Cerebellum (tissue), 4 donors: ENCODE measurements at places on chromosomes 7 and 10.
A peak's percentile ranks its signal among the peaks of the same experiment; 100 is the strongest.

DNA sequence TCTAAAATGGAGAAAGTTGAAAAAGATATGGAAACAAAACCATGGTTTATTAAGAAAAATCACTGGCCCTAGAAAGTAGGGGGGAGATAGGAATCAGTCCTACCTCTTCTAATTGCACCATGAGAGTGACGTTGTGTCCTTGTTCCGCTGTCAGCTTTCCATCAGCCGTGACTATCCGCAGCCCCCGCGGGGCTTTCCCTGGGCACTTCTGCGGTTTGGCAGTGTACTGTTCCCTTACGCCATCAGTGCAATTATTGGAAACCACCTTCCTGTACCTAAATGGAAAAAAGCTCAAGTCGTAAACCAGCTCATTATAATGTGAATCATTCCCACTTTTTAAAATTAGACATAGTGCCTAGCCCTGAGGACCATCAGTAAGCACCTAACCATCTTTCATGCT is 512.2 kb downstream of the SORCS1 start:
- no peak for DNase-seq

DNA sequence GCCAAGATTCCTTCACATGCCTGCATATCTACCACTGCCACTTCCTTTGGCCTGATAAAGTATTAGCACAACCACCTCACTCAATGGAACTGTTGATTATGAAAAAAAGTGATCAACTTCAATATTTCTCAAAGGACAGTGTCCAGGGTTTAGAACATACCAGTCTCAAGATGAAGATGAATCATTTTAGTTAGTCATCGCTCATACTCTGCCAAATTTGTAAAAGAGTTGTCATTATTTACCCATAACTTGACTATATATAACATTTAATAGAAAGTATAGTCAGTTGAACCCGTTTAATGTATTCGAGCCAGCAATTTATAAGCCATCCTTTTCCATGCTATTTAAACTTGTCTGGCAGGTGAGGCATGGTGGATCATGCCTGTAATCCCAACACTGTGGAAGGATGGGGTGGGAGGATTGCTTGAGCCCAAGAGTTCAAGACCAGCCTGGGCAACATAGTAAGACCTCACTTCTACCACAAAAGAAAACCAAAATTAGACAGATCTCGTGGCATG is 33.2 kb downstream of the SPAM1 start:
- DNase-seq: no peak

- DNase-seq: no peak
Measured at GRCh38 chr10:132860532-132860931, 74.6 kb upstream of the NKX6-2 start.

DNA sequence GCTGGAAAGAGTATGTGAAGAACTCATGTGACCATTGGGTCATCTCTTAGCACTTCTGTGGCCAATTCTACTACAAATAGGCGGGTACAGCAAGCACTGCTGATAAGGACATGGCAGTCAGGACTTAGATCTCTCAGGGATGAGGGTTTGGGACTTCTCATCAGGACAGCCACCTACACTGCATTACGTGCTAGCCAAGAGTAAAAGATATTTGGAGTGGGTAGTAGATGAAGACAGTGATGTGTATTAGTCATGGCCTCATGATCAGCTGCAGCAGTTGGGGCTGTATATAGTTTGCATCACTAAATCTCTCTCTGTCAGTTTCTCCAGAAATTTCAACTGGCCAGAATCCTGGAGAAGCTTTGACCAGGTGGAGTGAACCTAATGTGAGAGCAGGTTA is 9.2 kb downstream of the TAS2R60 start:
- DNase-seq: no peak

DNA sequence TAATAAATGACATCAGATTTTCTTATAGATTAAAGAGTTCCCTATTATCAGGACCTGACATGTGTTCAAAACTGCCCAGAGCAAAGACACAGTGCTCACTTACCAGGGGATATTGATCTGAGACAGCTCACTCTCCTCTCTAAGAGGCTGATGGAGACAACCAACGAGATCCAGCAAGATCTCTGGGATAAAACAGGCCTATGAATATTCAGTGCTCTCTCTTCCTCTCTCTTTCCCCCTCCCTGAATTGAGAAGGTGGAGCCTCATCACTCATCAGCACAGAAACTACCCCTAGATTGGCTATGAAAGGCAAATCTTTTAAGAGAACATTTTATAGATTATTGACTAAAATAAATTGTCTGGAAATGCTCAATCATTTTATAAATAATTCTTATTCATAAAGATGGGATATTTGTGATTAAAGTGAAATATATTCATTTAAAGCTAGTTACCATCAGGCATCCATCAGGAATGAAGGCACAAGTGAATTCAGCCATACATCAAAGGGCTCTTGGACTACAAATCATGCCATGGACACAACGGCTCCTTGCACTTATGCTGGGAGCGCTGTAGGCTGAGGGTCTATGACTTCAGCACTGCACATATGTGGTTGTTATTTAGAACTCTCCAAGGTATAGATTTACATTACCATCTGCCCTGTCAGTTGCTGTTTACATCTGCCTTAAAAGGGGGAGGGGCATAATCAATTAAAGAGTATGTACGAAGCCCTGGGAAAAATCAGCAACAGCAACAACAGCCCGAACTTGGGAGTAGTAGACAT is 3.4 kb upstream of the PPP1R17 start:
- DNase-seq: no peak

GRCh38 chr10:61987951-61988379 is 86.5 kb downstream of the ARID5B start:
- DNase-seq: no peak

DNA sequence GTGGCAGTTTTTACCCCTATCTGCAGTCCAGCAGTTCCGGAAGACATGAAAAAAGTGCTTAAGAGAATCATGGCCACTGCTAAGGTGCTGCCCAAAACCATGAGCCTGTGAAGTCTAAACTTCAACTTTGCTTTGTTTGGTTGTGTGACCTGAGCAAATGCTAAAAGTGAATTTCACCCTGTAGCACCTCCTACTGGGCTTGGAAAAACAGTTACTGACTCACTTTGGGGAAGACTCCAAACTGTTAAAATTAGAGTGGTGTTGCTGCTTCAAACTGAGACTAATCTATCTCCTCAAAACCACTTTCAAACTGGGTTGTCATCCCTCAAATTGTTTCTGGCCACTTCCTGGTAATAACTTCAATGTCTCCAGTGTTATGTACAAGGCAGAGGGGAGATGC is 21.3 kb downstream of the MKX start:
- DNase-seq: no peak

DNA sequence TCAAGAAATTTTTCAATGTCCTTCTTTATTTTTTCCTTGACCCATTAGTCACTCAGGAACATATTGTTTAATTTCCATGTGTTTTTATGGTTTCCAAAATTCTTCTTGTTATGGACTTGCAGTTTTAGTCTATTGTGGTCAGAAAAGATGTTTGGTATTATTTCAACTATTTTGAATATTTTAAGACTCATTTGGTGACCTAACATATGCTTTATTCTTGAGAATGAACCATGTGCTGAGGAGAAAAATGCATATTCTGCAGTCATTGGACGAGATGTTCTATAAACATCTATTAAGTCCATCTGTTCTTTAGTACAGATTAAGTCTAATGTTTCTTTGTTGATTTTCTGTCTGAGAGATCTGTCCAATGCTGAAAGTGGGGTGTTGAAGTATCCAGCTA is 42.3 kb upstream of the MDFIC start:
- DNase-seq: no peak

DNA sequence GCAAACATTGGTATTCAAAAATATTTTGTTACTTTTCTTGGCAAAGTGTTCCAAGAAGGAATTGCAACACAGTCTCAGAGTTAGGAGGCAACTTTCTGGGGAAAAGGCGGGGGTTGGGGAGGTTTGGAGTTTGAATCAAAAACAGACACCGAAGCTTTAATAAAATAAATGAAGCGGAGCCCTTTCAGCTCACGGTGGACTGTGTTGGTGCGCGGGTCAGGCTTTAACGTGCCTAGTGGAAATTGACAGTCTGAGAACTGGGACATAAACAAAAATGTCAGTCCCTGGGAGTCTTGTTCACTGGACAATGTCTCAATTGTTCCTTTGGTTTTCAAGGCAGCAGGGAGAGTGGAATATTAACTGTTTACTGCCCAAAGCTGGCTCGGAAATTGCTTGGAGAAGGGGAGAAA is 109.3 kb downstream of the TCF7L2 start:
- DNase-seq: peak; percentile 10

GRCh38 chr7:105399043-105399725 is 10.5 kb upstream of the SRPK2 start:
- no peak for DNase-seq

- peak; percentile 57 for DNase-seq
Measured at GRCh38 chr7:65216469-65216868, 157.2 kb upstream of the ZNF92 start.

DNA sequence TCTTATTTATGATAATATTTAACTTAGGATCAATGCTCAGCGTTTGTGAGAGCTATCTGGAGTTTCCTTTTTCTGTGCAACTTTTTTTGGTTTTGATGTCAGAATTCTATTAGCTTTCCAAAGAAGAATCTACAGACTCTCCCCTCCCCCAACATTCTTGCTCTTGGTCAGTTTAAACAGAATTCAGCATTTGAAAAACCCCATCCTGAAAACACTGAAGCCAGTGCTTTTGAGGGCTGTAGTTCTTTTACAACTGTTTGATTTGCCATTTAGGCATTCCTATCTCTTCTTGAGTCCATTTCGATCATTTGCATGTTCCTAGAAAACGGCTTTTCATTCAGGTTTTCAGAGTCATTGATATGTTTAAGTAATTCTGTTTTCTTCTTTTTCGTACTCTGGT is 15.6 kb upstream of the CXCL12 start:
- no peak for DNase-seq

GRCh38 chr10:97761331-97761865 is 10.4 kb downstream of the SFRP5 start:
- no peak for DNase-seq

- DNase-seq: no peak
Measured at GRCh38 chr7:100077205-100077604, 4.3 kb downstream of the ZNF3 start.

DNA sequence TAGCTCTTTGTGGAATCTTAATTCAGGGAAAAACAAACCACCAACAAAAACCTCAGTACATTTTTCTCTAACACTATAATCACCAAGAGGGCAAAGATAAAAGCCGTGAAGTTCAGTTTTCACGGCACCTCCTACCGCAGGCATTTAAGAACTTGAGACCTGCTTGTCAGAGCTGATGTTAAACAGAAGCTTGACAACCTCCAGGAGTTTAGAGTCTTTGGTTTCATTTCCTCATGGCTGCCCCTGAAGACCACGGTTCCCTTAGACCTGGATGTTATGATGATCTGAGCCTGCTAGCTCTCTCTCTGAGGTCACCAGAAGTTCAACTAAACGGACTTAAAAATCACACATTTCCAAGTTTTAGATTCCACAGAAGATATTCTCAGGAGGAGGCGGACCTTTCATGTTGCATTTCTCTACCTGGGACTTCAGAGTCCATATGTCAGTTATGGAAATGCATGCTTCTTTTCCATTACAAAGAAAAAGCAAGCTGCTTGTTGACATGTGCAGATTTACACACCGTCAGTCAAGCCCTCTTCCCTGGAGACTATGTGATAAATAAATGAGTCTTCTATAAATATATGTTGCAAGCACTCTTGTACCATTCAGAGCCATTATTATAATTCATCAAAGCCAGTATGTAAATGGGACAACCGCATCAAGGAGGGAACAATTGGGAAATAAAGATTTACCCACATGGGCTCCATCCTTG is 258.0 kb downstream of the GFRA1 start:
- no peak for DNase-seq

DNA sequence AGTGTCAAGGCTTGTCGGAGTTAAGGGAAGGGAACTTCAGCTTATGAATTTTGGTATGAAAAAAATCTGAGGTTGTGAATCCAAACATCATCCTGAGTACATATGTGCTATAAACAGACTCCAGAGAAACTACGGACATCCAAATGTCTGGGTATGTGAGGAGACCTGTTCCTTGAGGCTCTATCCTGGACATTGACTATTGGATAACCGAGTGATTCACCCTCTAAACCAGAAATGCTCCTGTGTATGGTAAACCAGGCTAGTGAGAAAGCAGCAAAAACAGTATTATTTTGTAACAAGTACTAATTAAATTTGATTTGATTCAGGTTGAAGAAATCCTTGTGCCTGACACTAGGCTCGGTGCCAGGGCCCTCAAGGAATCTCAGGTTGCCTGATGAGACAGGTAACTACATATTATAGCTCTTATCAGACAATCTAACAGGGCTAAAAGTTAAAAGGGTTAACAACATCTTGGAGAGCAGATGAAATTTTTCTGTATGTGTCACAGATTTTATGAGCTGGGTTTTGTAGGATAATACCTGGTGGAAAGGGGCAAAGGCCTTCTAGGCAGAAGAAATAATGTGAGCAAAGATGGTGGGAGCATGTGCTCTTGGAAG is 10.4 kb upstream of the STOX1 start:
- DNase-seq: no peak
